ENCODE measurements at places on chromosomes 11 and 22.

DNA sequence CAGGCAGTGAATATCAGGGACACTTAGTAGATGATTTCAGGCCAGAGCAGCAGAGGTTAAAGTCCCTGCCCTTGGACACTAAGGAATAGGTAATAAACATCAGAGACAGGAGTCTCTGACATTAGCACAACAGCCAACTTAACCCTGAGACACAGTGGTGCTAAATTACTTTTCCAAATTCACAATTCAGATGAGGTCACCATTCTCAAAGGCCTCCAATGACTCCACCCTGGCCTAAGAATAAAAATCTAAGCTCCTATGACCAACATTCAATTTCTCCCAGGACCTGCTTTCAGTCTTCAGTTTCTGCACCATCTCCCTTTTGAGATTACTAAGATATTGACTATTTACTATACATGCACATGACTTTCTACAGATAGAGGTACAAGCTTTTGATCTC is 42.0 kb downstream of the BLID start:
- H3K4me3 ChIP-seq: no peak overlapping the region
- H3K4me1 ChIP-seq: peaks cover 66% of the 10 kb centered on the region
- H3K27ac ChIP-seq: peak overlapping the region; percentile 68

DNA sequence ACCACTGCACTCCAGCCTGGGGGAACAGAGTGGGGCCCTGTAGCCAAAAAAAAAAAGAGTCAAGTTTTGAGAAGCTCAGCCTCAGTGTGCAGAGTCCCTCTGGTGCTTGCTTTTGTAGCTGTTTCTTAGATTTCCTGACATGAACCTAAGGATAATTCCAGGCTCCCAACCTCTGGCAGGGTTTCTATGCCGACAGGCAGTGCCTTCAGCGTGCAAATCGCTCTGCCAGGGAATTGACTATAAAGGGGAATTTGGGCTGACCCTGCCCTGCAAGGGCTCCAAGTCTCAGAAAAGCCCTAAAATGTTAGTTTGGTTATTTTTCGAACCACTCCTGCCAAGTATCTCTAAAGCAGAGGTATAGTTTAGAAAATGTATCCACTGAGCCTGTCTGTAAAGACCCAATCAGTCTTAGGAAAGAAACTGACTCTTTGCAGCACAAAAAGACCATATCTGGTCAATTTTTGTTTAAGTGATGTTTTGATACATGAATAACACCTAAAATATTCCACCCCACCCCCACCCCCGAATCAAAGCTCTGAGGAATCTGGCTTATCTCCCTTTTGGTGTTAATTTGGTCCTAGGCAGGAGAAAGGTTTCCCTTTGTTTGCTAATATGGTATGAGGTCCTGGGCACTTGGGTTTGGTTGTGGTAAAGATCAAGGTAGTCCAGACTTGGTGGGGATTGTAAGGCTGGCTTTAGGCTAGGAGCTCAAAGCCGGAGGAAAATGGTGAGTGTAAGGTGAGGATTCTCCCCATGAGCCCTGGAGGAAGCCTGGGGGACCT is 49.7 kb downstream of the ANO1 start:
- no peaks in the 10 kb centered on the region for H3K36me3 ChIP-seq
- no peak overlapping the region for H3K4me3 ChIP-seq
- H3K27ac ChIP-seq: no peak overlapping the region
- no peak for DNase-seq

DNA sequence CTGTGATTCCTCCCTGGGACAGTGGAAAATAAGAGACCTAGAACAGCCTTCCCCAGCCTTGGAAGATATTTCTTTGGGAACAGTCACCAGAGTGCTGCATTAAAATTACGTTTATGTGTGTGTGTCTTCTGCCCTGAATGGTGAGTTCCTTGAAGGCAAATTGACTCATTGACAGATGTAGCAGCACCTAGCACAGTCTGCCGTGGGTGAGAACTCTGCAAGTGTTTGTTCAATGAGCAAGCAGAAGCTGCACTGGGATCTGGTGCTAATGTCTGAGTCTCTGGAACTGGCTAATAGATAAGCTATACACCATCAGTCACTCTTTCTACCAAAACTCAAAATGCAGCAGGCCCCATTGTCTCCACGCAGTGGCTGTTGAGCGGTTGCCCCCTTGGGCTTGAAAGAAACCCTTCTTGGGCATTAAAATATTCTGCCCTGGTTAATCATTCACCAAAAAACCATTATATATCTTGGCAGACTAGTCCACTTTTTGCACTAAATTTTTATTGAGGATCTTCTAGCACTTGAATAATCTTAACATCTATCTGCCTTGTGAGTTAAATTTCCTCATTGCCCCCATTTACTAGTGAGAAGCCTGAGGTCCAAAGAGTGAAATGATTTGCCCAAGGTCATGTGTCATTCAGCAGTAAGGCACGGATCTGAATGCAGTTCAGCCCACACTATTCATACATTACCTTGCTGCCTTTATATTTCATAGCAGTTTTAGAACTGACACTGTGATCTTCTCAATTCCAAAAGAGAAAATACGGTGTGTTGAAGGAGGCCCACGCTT is 87.8 kb upstream of the GALNT18 start:
- DNase-seq: no peak
- no peaks in the 10 kb centered on the region for H3K36me3 ChIP-seq
- H3K4me3 ChIP-seq: no peak overlapping the region
- 0 out of 2 replicates have a peak, but pooled peaks cover 9% of the 10 kb centered on the region for H3K27me3 ChIP-seq
- H3K27ac ChIP-seq: no peak overlapping the region

GRCh38 chr11:12042215-12042676 is 33.8 kb upstream of the DKK3 start:
- H3K4me3 ChIP-seq: no peak overlapping the region
- H3K4me1 ChIP-seq: peaks cover 42% of the 10 kb centered on the region
- DNase-seq: peak; percentile 95
- H3K27me3 ChIP-seq: no peaks in the 10 kb centered on the region
- H3K27ac ChIP-seq: peak overlapping the region; percentile 96

DNA sequence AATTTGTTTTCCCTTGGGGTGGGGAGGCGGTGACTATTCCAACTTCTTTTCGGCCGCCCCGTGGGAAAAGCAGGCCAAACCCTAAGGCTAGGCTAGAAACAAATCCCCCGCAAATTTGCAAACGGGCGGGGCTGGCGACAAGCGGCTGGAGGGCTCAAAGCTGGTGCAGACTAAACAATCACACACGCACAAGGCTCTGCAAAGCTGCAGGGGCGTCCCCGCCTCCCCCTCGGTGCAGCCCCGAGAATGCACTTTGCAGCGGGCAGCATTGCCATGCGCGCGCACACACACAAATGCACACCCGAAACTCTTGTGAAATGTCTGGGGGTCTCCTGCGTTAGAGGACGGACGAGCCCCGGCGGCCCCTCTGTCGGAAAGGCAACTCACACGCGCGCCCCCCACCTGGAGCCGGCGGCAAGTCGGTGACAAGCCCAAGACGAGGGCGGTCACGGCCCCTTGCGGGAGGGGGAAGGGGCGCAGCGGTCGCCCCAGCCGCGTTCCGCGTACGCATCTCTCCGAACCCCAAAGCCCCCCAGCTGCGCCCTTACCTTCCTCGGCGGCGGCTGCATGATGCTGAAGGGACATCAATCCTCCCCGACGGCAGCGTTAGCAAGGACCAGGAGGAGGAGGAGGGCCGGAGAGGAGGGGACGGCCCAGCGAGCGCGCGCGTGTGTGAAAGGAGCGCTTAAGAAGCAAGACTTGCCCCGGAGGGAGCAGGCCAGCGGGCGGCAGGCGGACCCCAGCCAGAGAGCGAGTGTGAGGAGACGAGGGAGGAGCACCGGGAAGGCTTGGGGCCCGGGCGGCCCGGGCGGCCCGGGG is 600 bp downstream of the FCHSD2 start:
- no peaks in the 10 kb centered on the region for H3K36me3 ChIP-seq
- peak overlapping the region; percentile 57 for H3K27ac ChIP-seq
- peak overlapping the region; percentile 93 for H3K4me3 ChIP-seq
- H3K27me3 ChIP-seq: no peaks in the 10 kb centered on the region

GRCh38 chr22:28017558-28017820 is 98.4 kb upstream of the PITPNB start:
- no peak overlapping the region for H3K27ac ChIP-seq
- no peaks in the 10 kb centered on the region for H3K36me3 ChIP-seq
- H3K4me1 ChIP-seq: peaks cover 4% of the 10 kb centered on the region
- no peak overlapping the region for H3K4me3 ChIP-seq
